AG20443 (cell line): ENCODE measurements at places on chromosomes 13 and 19.

DNA sequence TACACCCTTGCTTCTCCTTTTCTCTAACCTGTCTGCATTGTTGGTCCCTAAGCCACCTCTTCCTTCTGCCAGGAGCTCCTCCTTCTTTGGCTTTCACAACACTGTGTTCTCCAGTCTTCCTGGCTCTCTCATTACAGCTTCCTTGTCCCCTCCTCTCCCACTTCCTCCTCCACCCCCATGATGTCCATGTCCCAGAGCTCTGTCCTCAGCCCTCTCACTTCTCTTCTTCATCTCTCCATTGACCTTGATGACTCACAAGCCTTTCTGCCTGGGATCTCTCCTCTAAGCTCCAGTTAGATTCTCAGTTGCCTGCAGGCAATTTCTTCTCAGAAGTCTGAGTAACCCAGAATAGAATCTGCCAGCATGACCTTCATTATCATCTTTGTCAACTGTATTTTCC lies 100.3 kb upstream of the WASF3 start:
- peak; percentile 24 for DNase-seq

DNA sequence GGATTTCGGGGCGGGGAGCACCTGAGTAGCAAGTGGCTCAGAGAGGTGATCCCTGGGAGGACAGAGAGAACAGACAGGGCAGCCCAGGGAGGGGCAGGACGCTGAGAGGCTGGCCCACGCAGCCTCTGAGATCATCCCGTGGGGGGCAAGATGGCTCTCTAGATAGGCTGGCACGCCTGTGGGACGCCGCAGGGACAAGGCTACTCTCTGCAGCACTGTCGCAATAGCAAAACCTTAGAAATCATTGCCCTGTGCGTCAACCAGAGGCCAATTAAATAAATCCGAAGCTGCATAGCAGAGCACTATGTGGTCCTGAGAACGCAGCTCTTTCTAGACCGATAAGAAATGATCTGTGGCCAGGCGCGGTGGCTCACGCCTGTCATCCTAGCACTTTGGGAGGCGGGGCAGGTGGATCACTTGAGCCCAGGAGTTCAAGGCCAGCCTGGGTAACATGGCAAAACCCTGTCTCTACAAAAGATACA lies 5.1 kb downstream of the PEX11G start:
- no peak for DNase-seq

DNA sequence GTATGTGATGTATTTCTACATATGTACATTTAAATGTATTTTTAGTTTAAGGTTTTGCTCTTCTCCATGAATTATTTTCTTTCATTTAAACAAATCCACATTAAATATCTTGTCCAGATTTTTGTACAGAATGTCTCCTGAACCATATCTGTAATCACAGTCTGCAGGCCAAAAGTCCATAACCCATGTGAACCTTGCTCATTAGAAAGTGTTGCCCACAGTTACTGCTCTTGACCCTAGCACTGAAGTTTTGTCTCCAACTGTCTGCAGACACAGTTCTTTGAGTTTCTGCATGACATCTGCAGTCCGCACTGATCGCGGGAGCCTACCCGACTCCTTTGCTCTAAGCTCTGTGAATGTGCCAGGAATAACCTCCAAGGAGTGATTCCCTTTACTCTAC lies 626.2 kb upstream of the SLC10A2 start:
- DNase-seq, result no peak

DNA sequence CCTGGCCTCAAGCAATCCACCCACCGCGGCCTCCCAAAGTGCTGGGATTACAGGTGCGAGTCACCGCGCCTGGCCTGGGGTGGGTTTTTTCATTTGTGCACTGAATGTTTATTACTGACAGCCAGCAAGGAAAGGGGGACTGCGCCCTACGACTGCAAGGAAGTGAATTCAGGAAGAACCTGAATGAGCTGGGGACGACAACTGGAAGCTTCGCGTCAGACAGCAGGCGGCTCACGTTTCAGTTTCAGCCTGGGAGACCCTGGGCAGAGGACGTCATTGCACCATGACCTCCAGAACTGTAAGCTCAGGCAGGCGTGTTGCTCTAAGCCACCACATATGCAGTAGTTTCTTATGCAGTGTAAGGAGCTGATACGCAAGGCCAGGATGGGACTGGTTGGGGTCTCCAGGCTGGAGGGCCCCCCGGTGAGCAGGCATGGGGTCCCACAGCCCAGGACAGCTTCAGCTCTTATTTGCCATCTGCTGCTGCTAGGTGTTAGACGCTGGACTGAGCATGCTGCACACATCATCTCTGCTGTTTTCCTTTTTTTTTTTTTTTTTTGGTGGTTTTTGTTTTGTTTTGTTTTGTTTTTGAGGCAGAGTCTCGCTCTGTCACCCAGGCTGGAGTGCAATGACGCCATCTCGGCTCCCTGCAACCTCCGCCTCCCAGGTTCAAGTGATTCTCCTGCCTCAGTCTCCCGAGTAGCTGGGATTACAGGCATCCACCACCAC lies 66.6 kb downstream of the GADD45B start:
- no peak for DNase-seq

- no peak for DNase-seq
Observed at GRCh38 chr13:47004027-47004426, 107.2 kb upstream of the HTR2A start.

DNA sequence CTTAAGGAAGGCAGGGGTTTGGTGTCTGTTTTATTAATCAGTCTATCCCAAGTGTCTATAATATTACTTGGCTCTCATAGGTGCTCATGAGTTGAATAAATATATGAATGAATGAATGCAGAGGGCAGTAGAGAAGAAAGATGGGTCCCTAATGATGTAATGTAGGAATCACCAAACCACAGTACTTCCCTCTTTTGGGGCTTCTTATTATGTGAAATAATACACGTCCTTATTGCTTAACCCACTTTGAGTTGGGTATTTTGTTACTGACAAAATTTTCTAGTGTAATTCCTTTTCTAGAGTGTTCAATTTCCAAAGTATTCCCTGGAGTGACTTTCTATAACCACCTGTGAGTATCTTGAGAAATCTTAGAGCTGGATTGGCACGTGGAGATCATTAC lies 13.2 kb downstream of the KLK5 start:
- DNase-seq, result no peak

DNA sequence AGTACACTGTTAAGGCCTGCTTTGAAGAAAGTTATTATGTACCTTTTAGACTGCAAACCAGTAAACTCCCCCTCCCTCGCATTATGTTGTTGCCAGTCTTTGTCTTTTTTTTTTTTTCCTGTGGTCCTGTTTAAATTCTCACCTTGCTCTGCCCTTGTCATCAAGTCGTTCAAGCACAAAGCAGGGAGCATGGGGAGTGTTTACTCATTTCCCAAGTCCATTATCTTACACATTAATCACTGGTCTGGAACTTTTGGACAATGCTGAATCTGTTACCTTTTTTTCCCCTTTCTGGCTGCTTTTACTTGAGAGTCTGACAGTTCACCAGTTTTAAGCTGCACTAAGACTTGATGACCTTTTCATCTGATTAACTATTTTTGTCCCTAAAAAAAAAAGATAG lies 108.2 kb downstream of the DACH1 start:
- DNase-seq, result no peak

DNA sequence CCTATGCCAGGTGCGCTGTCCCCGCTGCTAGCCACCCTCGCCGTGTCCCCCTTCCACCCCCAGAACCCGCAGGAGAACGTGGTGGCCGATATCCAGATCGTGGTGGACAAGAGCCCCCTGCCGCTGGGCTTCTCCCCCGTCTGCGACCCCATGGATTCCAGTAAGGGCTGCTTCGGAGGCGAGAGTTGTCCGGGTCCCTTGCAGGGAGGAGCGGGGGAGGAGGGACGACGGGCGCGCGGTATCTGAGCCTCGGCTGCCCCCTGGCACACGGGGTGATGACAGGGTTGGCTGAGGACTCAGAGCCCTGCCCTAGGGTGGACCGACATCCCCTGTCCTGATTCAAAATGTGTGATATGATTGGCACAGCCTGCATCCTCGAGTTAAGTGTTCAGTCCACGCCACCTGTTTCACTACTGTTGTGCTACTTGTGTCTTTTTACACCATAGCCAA lies 653 bp downstream of the MVB12A start:
- peak; percentile 52 for DNase-seq
